ENCODE measurements at places on chromosomes 12 and 14. TPM values are rescaled to one million over a fixed set of nuclear protein-coding genes. Genes with fewer than 3 reads are reported as not detected.

- no peaks in the 10 kb centered on the region for H3K36me3 ChIP-seq
- H3K4me3 ChIP-seq: no peak overlapping the region
- no peaks in the 10 kb centered on the region for H3K4me1 ChIP-seq
- no peak overlapping the region for H3K27ac ChIP-seq
- no peaks in the 10 kb centered on the region for H3K27me3 ChIP-seq
Observed at GRCh38 chr12:41074473-41074769, 113.7 kb upstream of the PDZRN4 start.

DNA sequence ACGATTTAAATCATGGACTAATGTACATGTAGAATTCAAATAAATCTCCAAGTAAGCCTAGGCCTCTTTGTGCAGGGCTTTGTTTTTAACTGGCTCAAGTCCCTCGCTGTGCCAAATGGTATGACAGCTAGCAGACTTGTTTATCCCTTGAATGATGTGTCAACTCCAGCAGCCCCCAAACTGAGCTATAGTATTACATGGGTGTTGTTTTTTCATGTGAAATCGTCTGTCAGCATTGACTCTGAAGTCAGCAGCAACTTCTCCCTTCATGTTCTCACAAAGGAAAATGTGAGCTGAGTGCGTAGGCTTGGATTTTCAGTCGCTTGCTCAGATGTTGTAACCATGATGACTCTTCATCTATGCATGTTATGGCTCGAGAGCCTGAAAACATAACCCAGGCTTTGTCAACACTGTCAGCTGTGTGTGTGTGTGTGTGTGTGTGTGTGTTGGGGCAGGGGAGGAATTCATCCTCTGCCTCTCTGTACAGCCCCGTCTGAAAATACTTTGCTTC is 73.3 kb downstream of the PTHLH start:
- H3K4me3 ChIP-seq: no peak overlapping the region
- DNase-seq: no peak
- no peaks in the 10 kb centered on the region for H3K27me3 ChIP-seq
- no peak overlapping the region for H3K27ac ChIP-seq

GRCh38 chr14:67068251-67068650 is 121.0 kb upstream of the GARIN2 start:
- H3K4me1 ChIP-seq: no peaks in the 10 kb centered on the region
- no peak for DNase-seq
- no peak overlapping the region for H3K4me3 ChIP-seq
- H3K36me3 ChIP-seq: no peaks in the 10 kb centered on the region
- H3K27ac ChIP-seq: no peak overlapping the region

The EML5 gene
- total RNA-seq: 0.43 TPM

DNA sequence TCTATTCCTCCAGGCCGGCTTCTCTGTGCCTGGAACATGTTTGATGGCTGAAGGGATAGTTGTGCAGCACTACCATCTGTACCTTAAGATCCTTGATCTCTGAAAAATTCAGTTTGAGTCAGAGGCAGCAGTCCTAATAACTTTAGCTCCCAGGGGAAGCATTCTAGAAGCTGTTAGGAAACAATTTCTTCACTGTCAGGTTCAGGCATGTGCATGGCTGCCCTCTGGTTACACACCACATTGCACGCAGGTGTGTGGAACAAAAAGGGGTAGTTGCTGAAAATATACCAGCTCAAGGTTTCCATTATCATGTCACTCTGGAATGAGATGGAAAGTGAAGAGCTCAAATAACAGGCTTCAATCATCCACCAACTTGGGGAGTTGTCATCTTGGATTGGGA is 80.1 kb downstream of the CHST11 start:
- no peaks in the 10 kb centered on the region for H3K4me1 ChIP-seq
- no peak for DNase-seq
- H3K27me3 ChIP-seq: no peaks in the 10 kb centered on the region
- no peak overlapping the region for H3K27ac ChIP-seq

The KLRK1 gene
- total RNA-seq: not detected

DNA sequence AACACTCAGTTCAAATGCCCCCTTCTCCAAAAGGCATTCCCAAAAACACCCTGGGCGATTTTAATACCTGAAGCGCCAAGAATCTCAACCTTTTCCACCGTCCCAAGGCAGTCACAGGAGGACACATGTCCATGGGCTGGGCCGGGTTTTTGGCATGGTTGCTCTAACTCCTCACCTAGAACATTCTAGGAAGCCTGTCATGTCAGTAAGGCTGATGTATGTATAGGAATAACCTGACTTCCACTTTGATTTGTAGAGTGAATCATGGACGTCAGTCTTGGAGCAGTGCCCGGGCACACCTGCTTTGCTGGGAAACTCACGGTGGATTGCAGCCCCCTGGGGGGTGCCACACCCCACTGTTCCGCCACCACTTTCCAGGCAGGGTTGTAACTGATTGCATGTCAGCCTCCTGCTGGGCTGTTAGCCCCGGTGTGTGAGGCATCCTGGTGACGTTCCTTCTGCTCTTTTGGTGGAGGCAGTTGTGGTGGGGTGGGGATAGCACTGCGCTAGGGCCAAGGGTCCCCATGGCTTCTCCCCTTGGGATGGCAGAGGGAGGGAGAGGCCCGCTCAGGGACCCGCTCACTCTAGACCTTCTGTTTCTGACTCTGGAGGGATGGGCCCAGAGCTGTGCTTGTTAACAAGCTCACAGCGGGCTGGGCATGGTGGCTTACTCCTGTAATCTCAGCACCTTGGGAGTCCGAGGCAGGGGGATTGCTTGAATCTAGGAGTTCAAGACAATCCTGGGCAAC is 35.2 kb upstream of the FAM181A start:
- H3K27ac ChIP-seq: no peak overlapping the region
- no peak for DNase-seq
- H3K4me3 ChIP-seq: no peak overlapping the region
- H3K4me1 ChIP-seq: no peaks in the 10 kb centered on the region
- H3K27me3 ChIP-seq: peaks cover 77% of the 10 kb centered on the region

The TMEM63C gene
- total RNA-seq: 2.2 TPM

The RNASE12 gene
- total RNA-seq: not detected

GRCh38 chr12:25194722-25195055 is 271 bp downstream of the DNAI7 start:
- H3K27me3 ChIP-seq: no peaks in the 10 kb centered on the region
- DNase-seq: no peak
- peak overlapping the region; percentile 84 for H3K4me3 ChIP-seq
- H3K4me1 ChIP-seq: peaks cover 19% of the 10 kb centered on the region
- no peak overlapping the region for H3K27ac ChIP-seq

DNA sequence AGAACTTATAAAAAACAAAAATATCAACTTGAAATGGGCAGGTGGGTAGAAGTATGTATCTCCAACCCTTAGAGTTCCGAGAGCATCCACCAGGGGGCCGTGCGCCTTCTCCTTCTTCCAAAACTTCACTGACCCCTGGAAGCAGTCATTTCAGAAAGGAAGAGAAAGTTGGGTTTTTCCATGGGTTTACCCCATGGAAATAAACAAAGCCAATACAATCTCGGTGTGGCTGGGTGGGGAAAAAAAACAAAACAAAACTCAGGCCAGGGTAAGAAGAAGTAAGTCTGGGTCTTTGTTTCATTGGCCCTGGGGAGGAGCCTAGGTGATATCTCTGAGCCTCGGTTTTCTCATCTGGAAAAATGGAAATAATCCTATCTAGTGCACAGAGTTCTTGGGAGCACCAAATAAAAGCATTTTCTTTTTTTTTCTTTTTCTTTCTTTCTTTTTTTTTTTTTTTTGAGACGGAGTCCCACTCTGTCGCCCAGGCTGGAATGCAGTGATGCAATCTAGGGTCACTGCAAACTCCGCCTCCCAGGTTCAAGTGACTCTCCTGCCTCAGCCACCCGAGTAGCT is 33.6 kb upstream of the HNF1A start:
- no peak for DNase-seq
- no peak overlapping the region for H3K4me3 ChIP-seq
- H3K36me3 ChIP-seq: no peaks in the 10 kb centered on the region
- no peaks in the 10 kb centered on the region for H3K27me3 ChIP-seq
- H3K27ac ChIP-seq: no peak overlapping the region

GRCh38 chr14:90900476-90901083 is 84.3 kb upstream of the TTC7B start:
- H3K4me3 ChIP-seq: no peak overlapping the region
- no peaks in the 10 kb centered on the region for H3K27me3 ChIP-seq
- DNase-seq: no peak
- H3K36me3 ChIP-seq: no peaks in the 10 kb centered on the region
- H3K4me1 ChIP-seq: no peaks in the 10 kb centered on the region

DNA sequence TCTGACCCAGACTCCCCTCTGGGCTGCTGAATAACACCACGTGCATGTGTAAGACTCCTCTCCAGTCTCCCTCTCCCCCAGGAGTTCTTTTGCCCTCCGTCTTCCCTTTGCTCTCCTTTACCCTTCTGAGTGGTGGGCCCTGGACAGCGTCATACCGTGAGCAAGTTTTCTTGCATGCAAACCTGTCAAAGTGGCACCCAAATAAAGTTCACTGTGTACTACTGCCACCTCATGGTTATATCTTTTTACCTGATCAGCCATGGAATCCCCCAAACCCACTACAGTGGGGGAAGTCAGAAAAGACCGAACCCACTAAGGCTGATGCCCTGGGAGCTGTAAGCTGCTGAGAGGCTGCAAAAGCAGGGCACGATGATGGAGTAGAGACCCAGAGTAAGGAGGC is 131.1 kb upstream of the VRK1 start:
- H3K27me3 ChIP-seq: peaks cover 43% of the 10 kb centered on the region
- no peaks in the 10 kb centered on the region for H3K36me3 ChIP-seq
- no peaks in the 10 kb centered on the region for H3K4me1 ChIP-seq
- H3K27ac ChIP-seq: no peak overlapping the region
- no peak for DNase-seq
